Daoy (cell line): ENCODE measurements at places on chromosomes 11 and 22. TPM values are rescaled to one million over a fixed set of nuclear protein-coding genes. Genes with fewer than 3 reads are reported as not detected.

The PRG3 gene
- not detected in 2 replicates for total RNA-seq

DNA sequence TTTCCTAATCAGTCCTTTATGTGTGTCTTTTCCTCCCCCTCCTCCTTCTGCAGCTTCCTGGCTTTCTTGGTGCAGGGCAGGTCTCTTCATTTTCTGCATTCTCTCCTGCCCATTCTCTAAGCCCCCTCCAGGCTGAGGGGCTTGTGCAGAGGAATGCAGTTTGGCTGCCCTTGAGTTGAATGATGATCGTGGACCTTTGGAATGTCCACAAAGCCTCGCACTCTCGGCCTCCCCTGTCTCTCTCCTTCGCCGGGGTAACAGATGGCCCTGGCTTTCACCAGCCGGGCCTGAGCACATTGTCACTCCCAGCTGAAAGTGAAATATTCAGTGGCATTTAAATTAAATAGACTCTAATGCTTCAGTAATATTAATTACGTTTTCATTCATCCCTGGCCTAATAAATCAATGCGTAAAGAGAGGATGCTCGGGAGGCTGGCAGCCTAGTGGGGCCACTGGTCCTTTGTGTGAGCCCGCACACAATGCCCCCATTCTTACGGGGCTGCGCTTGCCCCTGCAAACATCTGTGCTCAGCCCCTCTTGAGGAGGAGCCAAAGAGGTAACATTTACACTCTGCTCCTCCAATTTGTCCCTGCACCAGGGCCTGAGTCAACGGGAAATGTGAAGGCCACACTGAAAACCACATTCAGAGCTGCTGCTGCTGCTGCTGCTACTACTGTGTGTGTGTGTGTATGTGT, 64.9 kb upstream of the PAX6 start:
- DNase-seq = no peak

GRCh38 chr11:77310721-77311120, 9.2 kb upstream of the GDPD4 start:
- DNase-seq = no peak

DNA sequence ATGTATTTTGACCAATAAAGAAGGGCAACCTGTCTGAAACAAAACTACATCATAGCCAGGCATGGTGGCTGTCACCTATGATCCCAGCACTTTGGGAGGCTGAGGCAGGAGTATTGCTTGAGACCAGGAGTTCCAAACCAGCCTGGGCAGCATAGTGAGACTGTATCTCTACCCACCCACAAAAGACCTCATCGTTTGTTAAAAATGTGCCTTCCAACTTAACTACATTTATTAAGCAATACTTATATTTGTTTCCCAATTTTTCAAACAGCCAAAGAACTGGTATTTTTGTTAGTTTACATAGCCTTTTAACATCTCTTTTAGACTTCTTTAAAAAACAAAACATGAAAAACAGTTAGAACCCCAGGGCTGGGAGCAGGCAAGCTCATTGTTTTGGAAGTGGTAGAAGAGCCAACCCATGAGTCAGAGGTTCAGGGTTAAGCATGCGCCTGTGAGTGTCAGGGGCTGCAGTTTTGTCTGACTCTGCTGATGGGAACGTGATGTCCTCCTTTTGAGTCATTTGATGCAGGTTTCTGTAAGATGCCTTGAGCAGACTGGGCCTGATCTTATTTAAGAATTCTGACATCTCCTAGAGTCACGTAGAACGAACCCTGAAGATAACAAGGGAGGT, 53.9 kb upstream of the CRTAM start:
- peak; percentile 76 for DNase-seq

The PIH1D2 gene
- total RNA-seq = 1.1 and 8.7 TPM in 2 replicates

DNA sequence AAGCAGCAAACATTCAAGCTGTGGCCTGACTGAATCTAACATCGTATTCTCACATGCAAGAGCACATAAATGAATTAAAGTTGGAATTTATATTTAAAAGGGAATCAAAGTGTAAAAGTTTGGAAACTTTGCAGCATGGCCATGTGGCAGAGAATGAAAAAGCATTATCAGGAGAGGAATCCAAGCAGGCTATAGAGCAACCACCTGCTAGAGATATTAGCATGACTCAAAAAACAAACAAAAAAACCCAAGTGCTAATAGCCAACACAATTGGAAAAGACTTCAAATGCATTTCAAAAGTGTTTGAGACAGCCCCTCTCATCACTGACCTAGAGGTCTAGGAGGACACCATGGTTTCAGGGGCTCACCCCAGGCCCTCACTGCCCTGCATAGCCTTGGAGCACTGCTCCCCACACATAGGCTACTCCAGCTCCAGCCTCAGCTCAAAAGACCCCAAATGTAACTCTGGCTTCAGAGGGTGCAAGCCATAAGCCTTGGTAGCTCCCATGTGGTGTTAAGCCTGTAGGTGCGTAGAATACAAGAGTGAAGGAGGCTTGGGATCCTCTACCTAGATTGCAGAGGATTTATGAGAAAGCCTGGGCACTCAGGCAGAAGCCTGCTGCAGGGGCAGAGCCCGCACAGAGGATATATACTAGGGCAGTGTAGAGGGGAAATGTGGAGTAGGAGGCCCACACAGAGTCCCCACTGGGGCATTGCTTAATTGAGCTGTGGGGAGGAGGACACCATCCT, 1.7 kb upstream of the KRTAP5-7 start:
- DNase-seq = no peak

The RAG2 gene
- total RNA-seq = not detected in 2 replicates

DNA sequence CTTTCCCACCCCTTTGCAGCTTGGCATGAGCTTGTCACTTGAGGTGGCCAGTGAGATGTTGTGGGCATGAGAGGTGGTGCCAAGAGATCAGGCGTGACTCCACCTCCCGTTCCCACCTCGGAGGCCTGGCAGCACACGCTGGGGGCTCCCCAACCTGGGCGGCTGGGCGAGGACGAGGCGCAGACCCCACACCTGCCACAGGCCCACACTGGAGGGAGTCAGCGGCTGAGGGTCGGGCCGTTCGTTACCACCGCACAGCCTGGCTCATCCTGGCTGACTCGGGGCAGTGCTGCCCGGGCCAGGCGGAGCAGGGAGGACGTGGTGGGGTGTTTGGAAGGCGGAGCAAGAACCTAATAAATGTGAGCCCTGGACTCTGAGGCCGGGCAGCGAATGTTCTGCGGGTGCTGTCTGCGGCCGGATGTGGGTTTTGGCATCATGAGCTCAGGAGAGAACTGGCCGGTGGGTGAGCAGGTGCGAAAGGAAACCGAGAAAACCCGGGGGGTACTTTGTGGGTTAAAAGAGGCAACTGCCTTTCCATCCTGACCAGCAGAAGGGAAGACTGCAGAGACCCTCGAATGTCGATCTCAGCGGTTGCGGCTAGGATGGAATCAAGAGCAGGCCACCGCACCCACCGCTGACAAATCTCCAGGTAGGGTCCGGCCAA, 10.2 kb upstream of the IFITM3 start:
- no peak for DNase-seq

- DNase-seq = no peak
Observed at GRCh38 chr11:811446-812245, 1.9 kb downstream of the RPLP2 start.

- peak; percentile 59 for DNase-seq
Observed at GRCh38 chr11:128653801-128654231, 40.1 kb upstream of the FLI1 start.

The PRRG4 gene
- 0.54 and 1.7 TPM in 2 replicates for total RNA-seq

The MS4A15 gene
- total RNA-seq = not detected in 2 replicates

- no peak for DNase-seq
Observed at GRCh38 chr11:877565-877964, 33.0 kb downstream of the CHID1 start.

- no peak for DNase-seq
Observed at GRCh38 chr11:68004551-68005335, 846 bp upstream of the UNC93B1 start.

The HSCB gene
- total RNA-seq = 48.2 and 59.0 TPM in 2 replicates

DNA sequence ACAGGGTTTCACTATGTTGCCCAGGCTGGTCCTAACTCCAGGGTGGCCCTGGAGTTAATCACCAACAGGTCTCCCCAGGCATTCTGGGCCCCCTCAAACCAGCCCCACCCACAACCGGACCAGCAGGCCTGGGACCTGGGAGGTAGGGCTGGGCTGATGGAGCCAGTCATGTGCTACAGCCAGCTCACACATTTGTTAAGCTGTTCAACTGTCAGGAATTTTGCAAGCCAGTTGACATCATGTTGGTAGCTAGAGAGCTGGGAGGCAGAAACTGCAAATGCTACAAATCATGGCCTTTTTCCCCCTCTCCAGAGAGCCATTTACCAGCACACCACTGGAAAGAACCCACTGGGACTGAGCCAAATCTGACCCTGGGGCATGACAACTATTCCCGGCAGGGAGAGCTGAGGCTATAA, 6.8 kb downstream of the ARHGAP1 start:
- no peak for DNase-seq

The GRAP2 gene
- 0.11 TPM in 1 of 2 replicates, not detected in the other for total RNA-seq

The SCGB1D2 gene
- not detected in 2 replicates for total RNA-seq

The UBASH3B gene
- total RNA-seq = under 0.01 and 0.03 TPM in 2 replicates

The THRSP gene
- not detected in 2 replicates for total RNA-seq

GRCh38 chr11:68508425-68508824, 47.9 kb downstream of the PPP6R3 start:
- no peak for DNase-seq

DNA sequence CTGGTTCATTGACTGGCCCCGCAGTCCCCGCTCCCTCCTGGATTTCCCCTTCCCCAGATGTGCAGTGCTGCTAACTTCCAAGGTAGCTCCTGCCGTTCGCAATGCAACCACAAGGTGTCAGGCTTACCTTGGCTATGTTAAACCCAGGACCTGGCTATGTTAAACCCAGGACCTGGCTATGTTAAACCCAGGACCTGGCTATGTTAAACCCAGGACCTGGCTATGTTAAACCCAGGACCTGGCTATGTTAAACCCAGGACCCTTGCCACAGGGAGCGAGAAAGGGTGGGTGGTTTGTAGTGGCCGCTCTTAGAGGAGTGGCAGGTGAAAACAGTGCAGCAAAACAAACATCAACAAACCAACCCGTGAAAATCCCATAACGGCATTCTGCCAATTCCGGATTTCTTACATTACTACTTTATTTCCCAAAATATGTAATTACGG, 2.9 kb upstream of the ADAMTS8 start:
- DNase-seq = peak; percentile 74

The KCNC1 gene
- 0.23 TPM in 1 of 2 replicates, not detected in the other for total RNA-seq

The CSF2RB gene
- not detected in 2 replicates for total RNA-seq

DNA sequence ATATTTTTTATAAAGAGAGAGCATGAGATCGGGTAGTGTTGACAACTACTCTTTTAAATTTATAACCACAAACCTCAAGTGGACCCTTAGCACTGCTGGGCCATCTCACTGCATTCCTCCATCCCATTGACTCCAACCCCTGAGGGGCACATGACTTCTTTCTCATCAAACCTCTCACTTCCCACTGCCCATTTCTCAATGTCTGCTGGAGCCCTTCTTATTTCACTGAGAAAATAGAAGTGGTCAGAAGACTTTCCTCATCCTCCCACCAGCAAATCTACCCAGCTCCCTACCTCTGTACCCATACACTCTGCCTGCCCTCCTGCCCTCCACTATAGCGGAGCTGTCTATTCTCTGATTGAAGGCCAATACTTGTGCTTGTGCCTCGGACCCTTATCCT, 370.6 kb upstream of the MPPED2 start:
- no peak for DNase-seq

DNA sequence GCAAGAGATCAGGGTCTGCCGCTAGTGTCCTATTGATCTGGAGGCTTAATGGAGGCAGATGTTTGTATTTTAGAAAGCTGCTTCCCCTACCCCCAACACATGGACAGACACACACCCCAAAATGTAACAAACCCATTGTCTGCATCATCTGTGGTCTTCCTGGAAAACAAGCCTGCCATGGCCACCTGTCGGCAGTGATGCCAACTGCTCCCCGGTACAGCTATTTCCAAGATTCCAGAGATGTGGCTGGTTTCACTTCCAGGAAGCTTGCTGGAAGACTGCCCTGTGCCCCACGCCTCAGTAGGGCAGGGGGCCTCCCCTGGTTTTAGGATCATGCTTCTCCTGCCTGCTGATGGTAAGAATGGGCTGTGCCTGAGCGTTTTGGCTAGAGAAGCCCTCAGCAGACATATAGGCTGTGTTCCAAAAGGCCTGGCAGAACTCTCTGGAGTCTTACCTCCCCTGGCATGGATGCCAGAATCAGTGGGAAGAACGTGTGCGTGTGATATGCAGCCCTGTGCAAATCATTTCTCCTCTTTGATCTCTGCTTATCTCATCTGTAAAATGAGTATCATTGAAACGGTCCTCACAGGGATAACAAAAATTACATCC, 108.6 kb downstream of the FBXO7 start:
- DNase-seq = no peak

GRCh38 chr11:126646701-126647557, 291.4 kb downstream of the ST3GAL4 start:
- DNase-seq = no peak
